ENCODE measurements at places on chromosomes 13 and 19.

DNA sequence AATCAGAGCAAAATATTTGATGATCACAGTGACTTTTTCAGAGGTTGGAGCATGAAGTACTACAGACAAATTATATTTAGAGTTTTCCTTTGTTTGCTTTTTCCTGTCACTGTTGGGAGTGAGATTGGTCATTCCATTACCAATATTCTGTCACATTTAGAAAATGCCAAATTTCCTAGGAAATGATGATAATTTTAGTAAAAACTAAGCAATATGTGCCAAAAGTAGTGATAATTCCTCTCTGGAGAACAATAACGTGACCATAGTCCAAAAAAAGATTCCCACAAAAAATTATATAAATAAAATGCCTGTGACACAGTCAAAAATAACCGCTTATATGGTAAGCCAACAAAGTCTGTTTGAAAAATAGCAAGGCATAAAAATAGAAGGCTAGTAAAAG, 2719.4 kb downstream of the PCDH9 start:
- no peak for DNase-seq

DNA sequence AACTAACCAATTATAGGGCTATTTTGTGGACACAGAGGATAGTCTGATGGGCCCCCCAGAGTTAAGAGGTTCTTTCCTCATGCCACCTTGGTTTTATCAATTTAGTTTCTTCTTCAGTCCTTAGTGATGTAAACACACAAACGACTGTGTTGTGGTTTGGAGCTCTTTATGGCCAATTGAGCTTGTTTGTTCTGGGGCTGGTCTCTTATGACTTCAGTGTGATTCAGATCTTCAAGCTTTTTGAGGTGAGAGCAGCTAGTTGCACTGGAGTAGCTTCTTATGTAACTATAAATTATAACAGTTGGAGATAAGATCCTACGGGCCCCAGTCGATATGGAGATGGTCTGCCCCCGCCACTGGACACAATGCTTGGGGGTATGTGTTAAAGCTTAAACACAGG, 22.0 kb upstream of the GJB6 start:
- no peak for DNase-seq

DNA sequence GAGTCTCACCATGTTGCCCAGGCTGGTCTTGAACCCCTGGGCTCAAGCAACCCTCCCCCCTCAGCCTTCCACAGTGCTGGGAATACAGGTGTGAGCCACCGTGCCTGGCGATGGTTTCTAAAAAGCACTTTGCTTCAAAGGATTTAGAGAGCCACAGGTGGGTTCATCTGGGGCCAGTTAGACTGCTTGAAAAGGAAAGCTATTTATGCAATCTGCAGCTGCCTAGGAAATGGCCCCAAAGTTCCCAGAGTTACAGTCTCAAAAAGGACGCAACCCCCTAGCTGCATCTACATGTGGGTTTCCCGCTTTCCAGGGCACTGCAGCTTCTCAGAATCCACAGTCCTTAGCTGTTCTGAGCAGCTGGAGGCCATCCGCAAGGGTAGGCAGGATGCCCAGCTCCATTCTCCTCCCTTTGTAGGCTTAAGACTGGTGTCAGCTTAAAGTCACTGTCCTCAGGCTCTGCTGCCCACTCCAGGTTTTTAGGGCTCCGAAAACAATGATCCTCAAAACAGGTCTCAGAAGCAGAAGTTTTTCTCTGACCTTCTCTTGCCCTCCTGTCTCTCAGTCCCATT, 41.4 kb downstream of the ZNF823 start:
- no peak for DNase-seq

DNA sequence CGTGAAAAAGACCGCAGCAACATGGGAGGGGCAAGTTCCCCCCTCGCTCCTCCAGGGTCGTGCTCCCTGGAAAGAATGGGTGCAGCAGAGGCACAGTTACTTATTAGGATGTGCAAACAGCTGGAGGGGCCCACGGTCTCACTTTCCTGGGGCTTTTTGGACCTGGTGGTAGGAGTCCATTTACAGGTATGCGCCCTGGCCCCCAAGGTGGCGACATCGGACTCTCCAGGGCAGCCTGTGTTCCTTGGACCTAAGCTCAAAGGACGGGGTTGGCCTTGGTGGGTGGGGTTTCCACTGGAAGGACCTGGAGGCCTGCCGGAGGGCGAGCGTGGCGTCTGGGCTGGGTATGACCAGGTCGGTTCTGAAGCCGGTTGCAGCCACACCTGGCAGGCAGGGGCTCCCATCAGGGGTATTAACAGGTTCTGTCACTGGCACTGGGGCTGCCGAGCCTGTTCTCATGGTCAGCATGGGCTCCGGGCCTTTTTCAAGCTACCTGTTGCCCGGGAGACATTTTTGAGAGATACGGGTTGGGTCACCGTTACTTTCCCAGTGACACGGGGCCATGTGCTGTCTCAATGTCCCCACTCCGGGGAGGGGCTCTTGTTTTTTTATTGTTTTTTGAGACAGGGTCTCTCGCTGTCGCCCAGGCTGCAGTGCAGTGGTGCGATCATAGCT, 5.9 kb downstream of the ZFR2 start:
- DNase-seq: peak; percentile 20
